HL-60 (cell line): ENCODE measurements at places on chromosomes 13 and 19.

DNA sequence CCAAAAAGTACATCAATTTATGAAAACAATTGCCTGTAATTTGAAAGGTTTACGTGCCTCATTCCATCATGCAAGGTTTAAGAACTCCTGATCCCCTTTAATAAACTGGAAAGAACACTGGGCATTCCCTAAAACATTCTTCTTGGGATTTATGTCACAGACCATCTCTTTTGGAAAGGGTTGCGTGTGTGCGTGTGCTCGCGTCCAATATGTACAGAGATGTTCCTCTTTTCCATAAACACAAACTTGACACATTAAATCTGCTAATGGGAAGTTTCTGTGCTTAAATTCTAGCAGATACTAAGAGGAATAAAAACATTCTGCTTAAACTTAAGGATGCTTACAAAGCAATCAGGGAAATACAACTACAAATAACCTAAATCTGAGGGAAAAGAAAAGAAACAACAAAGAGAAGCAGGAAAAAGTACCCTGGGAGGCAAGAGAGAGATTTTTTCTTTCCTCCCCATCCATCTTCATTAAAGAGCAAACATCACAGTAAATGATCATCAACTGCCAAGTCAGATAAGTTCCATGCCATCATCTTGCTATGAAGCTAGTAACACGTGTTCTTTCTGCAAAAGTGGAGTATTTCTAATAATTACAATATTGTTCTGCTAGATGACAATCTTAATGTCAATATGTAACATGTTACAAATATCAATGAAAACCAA, 83.7 kb downstream of the STK24 start:
- no peak for DNase-seq

- DNase-seq = no peak
Observed at GRCh38 chr19:15291548-15292021, 40.8 kb downstream of the BRD4 start.

- no peak for DNase-seq
Observed at GRCh38 chr19:13095393-13095784, 7.3 kb downstream of the LYL1 start.

GRCh38 chr19:19191768-19192077, 229 bp downstream of the BORCS8 start:
- no peak for DNase-seq

GRCh38 chr19:40381321-40381720, 8.7 kb downstream of the HIPK4 start:
- no peak for DNase-seq

GRCh38 chr19:3984584-3984907, 717 bp downstream of the EEF2 start:
- DNase-seq = no peak
